ENCODE measurements at places on chromosomes 12 and 14. TPM values are rescaled to one million over a fixed set of nuclear protein-coding genes. Genes with fewer than 3 reads are reported as not detected.

- no peak overlapping the region for H3K4me3 ChIP-seq
- peaks cover 15% of the 10 kb centered on the region for H3K4me1 ChIP-seq
- no peak for DNase-seq
- no peaks in the 10 kb centered on the region for H3K27me3 ChIP-seq
Observed at GRCh38 chr14:52355016-52355431, 40.9 kb downstream of the PTGER2 start.

The MANSC1 gene
- total RNA-seq = 30.7 TPM

DNA sequence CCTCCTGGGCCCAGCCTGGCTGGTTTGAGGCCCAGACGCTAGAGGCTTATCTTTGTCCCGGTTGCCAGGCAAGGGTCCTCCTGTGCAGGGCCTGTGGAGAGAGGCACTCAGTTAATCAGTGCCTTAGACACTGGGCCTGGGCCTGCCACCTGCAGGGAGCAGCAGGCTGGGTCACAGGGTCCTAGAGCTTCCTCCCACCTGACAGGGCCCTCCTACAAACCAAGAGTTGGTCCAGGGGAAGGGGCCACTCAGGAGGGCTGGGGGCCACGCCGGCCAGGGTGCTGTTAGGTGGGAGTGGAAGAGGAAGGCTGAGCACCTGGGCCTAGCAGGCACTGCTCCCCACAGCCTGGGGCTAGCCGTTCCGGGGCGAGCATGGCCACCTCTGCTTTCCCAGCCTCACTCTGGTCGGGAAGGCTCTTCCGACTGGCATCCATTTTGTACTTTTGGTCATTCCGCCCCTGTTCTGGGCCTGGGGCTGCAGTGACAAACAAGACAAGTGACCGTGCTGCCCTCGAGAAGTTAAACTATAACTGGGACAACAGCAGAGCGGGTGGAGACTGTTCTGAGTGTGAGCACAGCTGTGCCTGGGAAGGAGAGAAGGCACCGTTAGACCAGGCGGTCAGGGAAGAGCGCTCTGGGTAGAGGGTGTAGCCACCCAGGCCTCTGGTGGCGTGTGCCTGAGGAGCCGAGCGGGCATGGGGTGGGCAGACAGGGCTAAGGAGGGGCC, 27.2 kb downstream of the FBRSL1 start:
- H3K4me1 ChIP-seq = peaks cover 44% of the 10 kb centered on the region
- H3K27ac ChIP-seq = peak overlapping the region; percentile 92
- H3K36me3 ChIP-seq = peaks cover 14% of the 10 kb centered on the region
- H3K27me3 ChIP-seq = no peaks in the 10 kb centered on the region
- peak overlapping the region; percentile 51 for H3K4me3 ChIP-seq

The PLCZ1 gene
- total RNA-seq = not detected

- H3K4me1 ChIP-seq = peaks cover 5% of the 10 kb centered on the region
- no peak overlapping the region for H3K27ac ChIP-seq
- H3K27me3 ChIP-seq = no peaks in the 10 kb centered on the region
Observed at GRCh38 chr12:109931143-109931542, 31.1 kb downstream of the TCHP start.

DNA sequence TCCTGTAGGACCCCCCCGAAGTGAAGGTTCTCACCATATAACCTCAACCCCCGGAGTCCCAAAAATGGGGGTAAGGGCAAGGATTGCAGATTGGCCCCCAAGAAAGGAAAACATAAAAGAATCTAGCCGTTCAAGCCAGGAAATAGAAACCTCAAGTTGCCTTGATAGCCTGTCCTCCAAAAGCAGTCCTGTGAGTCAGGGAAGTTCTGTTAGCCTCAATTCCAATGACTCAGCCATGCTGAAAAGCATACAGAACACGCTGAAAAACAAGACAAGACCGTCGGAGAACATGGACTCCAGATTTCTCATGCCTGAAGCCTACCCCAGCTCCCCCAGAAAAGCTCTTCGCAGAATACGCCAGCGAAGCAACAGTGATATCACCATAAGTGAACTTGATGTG, 344.2 kb upstream of the RGS6 start:
- H3K4me3 ChIP-seq = no peak overlapping the region
- H3K36me3 ChIP-seq = peaks cover 3% of the 10 kb centered on the region
- H3K27me3 ChIP-seq = no peaks in the 10 kb centered on the region
- no peak for DNase-seq
- no peak overlapping the region for H3K27ac ChIP-seq

DNA sequence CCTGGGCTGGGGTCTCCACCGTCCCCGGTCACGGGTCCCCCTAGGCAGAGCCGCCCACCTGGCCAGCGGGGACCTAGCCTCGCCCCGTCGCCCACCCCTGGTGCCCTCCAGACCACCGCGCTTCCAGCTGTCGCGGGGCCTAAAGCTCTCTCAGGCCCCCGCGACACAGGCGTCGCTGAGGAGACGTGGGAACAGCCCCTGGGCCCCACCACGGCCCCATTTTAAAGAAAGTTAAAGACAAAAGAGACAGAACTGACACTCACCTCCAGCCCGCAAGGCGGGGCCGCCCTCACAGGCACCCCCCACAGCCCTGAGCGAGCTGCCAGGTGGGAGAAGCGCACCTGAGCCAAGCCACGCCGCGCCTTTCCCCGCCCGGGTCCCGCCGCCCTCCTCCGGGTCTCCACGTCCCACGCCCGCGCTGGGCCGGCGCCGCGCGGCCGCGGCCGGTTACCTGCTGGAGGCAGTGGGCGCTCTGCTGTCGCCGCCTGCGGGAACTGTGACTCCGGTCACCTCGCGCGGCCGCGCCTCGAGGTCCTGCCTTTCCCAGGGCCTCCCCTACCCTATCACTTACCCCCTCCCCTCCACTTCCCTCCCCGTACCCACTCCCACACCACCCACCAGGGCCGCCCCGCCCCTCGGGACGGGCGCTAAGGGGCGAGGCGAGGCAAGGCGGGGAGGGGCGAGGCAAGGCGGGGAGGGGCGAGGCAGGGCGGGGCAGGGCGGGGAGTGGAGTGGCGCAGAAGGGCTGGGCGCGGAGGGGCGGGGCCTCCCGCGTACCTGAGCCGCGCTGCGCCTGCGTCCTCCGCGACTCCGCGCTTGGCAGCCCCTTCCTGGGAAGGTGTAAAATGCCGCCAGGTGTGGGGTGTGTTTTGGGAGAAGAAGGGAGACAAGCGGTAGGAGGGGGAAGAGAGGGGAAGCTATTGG, 31.2 kb downstream of the TC2N start:
- peak overlapping the region; percentile 84 for H3K4me3 ChIP-seq
- H3K4me1 ChIP-seq = peaks cover 13% of the 10 kb centered on the region
- H3K36me3 ChIP-seq = no peaks in the 10 kb centered on the region
- H3K27me3 ChIP-seq = peaks cover 9% of the 10 kb centered on the region

The FBXL14 gene
- total RNA-seq = 37.7 TPM

- no peaks in the 10 kb centered on the region for H3K27me3 ChIP-seq
- no peak for DNase-seq
- no peak overlapping the region for H3K27ac ChIP-seq
- no peak overlapping the region for H3K4me3 ChIP-seq
- H3K4me1 ChIP-seq = no peaks in the 10 kb centered on the region
- H3K36me3 ChIP-seq = no peaks in the 10 kb centered on the region
Observed at GRCh38 chr14:32450919-32451675, 122.0 kb downstream of the AKAP6 start.

The MAP1LC3B2 gene
- 0.84 TPM for total RNA-seq

- DNase-seq = no peak
- no peaks in the 10 kb centered on the region for H3K27me3 ChIP-seq
- peaks cover 37% of the 10 kb centered on the region for H3K4me1 ChIP-seq
- H3K36me3 ChIP-seq = peaks cover 22% of the 10 kb centered on the region
Observed at GRCh38 chr12:52896190-52897100, 8.4 kb downstream of the KRT8 start.

The RABGGTA gene
- total RNA-seq = 25.9 TPM

Data from progenitor cell of endocrine pancreas (in vitro differentiated cells).